ENCODE measurements at places on chromosomes 1 and 21.

DNA sequence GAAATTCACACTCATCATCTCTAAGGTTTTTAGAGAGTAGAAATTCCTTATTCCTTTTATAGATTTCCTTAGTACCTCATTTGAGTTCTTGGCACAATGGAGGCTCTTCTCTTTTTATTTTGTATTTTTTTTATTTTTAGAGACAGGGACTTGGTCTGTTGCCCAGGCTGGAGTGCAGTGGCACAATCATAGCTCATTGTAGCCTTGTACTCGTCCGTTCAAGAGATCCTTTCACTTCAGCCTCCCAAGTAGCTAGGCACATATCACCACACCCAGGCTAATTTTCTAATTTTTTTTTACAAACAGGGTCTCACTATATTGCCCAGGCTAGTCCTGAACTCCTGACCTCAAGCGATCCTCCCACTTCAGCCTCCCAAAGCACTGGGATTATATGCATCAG lies 29.6 kb downstream of the RGL1 start:
- no peak for DNase-seq

- no peak for DNase-seq
Observed at GRCh38 chr1:23763041-23763577, 15.1 kb upstream of the PITHD1 start.

GRCh38 chr21:45822429-45823099 lies 159.0 kb upstream of the COL6A1 start:
- DNase-seq = no peak

DNA sequence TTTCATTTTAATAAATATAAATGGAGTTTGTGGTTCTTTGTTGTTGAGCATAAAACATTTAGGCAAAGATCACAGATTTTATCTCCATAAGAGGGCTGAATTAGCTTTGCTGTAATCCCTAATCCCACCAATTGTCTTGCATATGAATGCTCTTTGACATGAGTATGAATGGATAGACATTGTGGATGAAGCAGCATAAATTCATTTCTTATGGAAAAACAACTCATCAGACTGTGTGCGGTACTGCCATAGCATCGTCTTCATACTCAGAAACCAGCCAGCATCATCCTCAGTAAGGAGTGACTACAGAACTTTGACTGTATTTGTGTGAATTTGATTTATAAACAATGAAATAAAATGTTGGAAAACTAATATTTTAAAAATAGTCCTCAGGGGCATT lies 19.6 kb downstream of the SON start:
- no peak for DNase-seq

DNA sequence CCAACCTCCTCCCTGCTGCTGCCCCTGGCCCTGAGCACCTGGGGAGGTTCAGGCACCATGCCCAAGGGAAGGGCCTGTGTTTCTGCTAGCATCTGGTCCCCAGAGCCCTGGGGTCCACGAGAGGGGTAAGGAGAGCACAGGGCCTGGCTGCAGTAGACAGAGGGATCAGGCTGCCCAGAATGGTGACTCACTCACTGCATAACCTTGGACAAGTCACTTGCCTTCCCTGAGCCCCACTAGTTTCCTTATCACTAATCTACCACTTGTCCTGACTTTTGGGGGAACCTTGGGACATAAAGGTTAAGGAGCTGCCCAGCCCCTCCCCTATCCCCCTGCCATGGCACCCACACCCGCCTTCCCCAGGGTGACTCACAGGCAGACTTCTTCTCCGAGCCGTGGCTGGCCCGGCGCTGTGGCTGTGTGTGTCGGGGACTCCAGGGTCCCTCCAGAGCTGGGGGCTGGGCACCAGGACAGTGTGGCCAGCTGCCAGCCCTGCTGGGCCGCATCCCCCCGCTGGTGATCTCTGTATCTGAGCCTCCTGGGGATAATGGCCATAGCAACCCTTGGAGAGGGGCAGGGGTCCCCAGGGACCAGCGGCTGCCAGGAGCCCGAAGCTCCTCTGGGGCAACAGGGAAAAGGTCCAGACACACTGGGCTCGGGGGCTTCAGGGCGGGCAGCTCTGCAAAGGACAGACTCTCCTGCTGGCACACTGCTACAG lies 4.0 kb downstream of the ARHGEF19 start:
- DNase-seq = no peak

- DNase-seq = peak; percentile 78
Observed at GRCh38 chr1:966704-967300, 520 bp downstream of the PLEKHN1 start.

DNA sequence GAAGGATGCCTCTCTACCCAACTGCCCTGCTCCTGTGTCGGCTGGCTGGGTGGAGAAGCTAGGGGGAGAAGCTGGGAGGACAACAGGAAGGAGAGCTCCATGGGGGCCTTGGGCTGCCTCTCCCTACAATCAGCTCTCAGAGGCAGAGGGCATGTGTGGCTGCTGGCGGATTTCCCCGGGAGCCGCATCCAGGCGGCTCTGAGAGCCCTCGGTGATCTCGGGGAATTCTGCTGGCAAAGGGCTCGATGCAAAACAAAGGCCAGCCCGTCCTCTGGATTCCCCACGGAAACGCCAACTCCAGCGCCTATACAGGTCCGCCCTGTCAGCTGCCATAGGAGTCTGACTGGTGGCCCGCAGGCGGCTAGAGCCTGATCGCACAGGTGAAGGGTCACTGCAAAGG lies 26.4 kb upstream of the EVA1B start:
- DNase-seq = no peak

GRCh38 chr1:179924268-179924667 lies 30.3 kb upstream of the CEP350 start:
- DNase-seq = no peak

DNA sequence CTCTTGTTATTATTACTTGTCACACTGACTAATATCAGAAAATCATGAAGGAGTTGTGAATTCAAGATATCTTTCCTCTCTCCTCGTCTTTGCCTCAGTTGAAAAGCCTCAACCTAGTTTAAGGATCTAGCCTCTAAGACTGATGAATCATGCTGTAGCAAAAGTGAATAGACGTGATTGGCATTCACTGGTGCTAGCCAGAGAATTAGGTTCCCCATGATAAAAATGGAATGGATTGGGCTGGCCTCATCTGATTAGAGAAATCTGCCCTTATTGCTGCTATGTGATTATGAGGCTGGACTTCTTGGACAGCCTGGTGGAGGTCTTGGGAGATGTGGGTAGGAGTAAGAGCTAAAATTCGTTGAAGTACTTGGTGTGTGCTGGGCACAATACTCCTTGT lies 208.2 kb downstream of the BACH1 start:
- no peak for DNase-seq

DNA sequence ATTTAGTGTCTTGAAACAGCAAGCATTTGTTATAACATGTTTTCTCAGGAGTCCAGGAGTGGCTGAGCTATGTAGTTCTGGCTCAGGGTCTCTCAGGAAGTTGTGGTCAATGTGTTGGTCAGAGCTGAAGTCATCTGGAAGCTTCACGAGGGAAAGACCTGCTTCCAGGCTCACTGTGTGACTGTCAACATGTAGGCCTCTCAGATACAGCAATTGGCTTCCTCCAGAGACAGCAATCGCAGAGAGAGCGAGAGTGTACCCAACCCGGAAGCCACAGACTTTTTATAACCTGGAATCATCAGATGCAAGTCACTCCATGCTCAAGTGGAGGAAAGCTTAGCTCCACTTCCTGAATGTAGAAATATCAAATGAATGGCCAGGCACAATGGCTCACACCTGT lies 40.9 kb downstream of the TNFRSF9 start:
- DNase-seq = no peak

GRCh38 chr21:29306920-29307319 lies 8.2 kb downstream of the BACH1 start:
- no peak for DNase-seq

GRCh38 chr1:51316113-51316845 lies 14.1 kb downstream of the TTC39A start:
- no peak for DNase-seq

DNA sequence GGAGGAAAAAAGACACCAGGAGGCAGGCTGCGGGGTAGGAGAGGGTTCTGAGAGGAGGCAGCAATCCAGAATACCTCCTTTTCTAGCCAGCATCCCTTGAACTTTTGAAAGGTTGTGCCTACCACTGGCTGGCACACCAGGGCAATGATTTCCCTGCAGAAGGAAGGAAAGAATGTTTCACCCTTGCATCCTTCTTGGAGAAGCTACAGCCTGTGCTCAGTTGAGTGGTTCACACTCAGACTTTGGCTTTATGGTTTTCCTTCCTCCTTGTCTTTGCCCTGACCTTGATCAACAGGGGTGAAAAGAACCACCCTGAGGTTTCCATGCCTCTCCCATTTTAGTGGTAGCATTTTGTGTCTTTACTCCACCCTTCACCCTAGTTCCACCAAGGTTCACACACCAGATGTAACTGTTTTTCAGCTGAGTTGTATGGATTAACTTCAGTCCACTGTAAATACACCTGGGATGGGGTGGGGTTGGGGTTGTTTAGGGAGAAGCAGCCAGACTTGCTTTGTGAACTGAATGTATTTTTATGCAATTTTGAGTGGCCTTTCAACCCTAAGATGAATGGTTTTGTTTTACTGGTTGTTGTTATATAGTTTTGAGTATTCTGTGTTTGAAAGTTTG lies 122.3 kb downstream of the SYT2 start:
- no peak for DNase-seq

DNA sequence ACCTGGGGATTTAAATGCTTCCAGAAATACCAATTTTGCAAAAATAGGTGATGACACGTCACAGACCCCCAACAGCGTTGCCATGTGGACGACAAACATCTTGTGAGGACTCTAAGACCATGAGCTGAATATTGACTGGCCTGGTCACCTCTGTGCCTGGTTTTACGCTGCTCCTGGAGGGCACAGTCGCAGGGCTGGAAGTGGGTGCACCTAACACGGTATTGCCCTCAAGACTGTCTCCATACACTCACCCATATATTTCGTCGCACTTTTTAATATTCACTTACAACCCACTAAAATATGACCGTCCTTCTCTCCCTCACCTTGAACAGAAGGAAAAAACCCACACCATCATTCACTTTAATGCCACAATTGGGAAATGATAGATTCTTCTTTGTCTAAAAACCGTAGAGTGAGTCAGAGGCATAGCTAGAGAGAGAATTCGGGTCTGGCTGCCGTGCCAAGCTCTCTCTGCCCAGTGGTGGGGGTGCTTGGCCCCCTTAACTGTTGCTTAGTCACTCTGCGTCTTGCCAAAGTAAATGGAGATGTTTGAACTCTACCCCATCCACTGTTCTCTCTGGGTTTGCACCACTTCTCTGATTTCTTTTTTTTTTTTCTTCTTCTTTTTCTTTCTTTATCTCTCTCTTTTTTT lies 40.8 kb upstream of the UTS2 start:
- DNase-seq = no peak

GRCh38 chr1:21520899-21521716 lies 11.9 kb downstream of the ALPL start:
- no peak for DNase-seq

DNA sequence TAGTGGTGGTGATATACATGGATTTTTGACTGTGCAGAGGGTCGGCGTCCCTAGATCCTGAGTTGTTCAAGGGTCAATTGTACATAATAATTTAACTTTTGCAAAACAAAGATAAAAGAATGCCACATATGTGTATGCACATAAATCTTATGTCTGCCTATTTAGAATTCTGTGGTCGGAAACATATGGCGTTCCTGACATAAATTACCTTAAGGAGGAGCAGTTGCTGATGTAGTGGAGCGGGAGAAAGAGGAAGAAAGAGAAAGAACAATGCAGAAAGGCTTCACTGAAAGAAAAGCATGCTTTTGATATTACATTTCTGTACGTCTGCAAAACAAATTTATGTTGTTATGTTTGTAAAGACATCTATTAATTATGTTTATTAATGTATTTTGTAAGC lies 40.0 kb downstream of the S1PR1 start:
- DNase-seq = no peak

DNA sequence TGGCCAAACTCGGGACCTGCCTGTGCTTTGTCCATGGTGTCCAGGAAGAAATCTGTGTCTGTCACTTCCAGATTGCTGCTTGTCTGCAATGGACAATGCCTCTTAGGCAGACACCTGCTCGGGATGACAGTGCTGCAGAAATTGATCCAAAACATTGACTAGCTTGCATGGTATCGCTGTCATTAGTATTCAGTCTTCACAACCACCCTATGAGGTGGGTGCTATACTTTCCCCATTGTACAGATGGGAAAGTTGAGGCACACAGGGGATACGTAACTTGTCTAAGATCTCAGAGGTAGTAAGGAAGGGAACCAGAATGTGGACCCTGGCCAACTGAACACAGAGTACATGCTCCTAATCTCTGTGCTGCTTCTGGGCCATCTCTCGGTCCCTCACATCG lies 138.7 kb downstream of the DHRS3 start:
- no peak for DNase-seq

DNA sequence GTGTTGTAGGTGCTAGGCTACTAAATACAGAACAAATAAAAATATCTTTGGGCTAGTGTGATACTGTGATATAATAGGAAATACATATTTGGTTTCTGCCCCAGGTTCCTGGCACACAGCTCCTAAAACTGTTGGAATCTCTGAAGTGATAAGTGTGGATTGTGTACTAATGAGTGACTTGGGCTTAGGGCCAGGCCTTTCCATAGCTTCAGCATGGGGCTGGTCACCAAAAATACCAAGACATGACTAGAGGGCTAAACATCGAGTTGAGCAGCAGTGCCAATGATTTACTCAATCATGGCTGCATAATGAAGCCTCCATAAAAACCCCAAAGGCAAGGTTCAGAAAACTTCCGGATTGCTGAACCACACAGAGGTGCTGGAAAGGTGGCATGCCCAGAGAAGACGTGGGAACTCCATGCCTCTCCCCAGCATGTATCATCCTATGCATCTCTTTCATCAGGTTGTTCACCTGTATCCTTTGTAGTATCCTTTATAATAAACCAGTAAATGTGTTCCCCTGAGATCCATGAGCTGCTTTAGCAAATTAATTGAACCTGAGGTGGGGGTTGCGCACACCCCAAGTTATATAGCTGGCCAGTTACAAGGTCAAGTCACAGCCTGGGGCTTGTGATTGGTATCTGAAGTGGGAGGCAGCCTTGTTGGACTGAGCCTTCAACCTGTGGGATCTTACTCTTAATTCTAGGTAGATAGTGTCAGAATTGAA lies 51.6 kb downstream of the ZMYM4 start:
- no peak for DNase-seq

GRCh38 chr1:241081473-241081872 lies 275.5 kb downstream of the RGS7 start:
- DNase-seq = no peak

- DNase-seq = no peak
Observed at GRCh38 chr1:22754106-22754768, 43.6 kb downstream of the EPHB2 start.

GRCh38 chr1:218034468-218034867 lies 250.6 kb upstream of the RRP15 start:
- no peak for DNase-seq

- DNase-seq = no peak
Observed at GRCh38 chr1:182259968-182260367, 131.6 kb downstream of the GLUL start.

- no peak for DNase-seq
Observed at GRCh38 chr21:42286416-42286815, 28.8 kb downstream of the TFF3 start.
